Thoracic aorta endothelial cell (primary cell): ENCODE measurements at places on chromosomes 4 and X. TPM values are rescaled to one million over a fixed set of nuclear protein-coding genes. Genes with fewer than 3 reads are reported as not detected.

The TLR7 gene
- not detected in 2 replicates for total RNA-seq

The XAGE2 gene
- total RNA-seq, result not detected in 2 replicates

The HSD17B11 gene
- total RNA-seq, result 39.5 and 49.8 TPM in 2 replicates

The CDX4 gene
- not detected in 2 replicates for total RNA-seq

The UGT2B7 gene
- not detected in 2 replicates for total RNA-seq
